Kidney (tissue), 22 donors: ENCODE measurements at places on chromosomes 3 and 15. TPM values are rescaled to one million over a fixed set of nuclear protein-coding genes. Genes with fewer than 3 reads are reported as not detected.

- H3K27me3 ChIP-seq, result no peaks in the 10 kb centered on the region
- no peak for DNase-seq
- H3K36me3 ChIP-seq, result no peaks in the 10 kb centered on the region
- H3K4me1 ChIP-seq, result no peaks in the 10 kb centered on the region
- H3K4me3 ChIP-seq, result no peak overlapping the region
These were observed 60.9 kb upstream of the DIPK2A start for GRCh38 chr3:143910756-143911155.

CPNE9 gene
- polyA plus RNA-seq, result 0.19 TPM

DNA sequence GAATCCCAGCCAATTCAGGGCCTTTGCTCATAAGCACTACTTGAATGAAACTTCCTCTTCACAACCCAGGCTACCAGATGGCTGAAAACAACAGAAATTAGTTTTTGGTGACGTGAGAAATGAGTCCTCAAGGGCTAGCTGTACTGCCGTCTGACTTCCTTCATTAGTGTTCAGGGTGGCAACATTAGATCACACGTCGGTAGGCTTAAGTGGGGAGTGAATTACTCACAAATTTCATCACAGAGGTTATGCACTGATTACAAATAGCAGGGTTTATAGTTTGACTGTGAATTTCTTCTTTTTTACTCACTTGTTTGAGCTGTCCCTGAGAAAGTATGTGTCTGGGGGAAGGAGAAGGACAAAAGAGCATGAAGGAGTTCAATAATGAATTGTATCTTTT lies 397.2 kb downstream of the GAP43 start:
- no peak overlapping the region for H3K27ac ChIP-seq
- H3K27me3 ChIP-seq, result no peaks in the 10 kb centered on the region
- no peaks in the 10 kb centered on the region for H3K36me3 ChIP-seq
- no peaks in the 10 kb centered on the region for H3K4me1 ChIP-seq

GRCh38 chr15:64755427-64755940 lies 19.9 kb downstream of the RBPMS2 start:
- no peaks in the 10 kb centered on the region for H3K36me3 ChIP-seq
- H3K27ac ChIP-seq, result no peak overlapping the region
- H3K4me1 ChIP-seq, result no peaks in the 10 kb centered on the region
- DNase-seq, result no peak
- H3K27me3 ChIP-seq, result no peaks in the 10 kb centered on the region

P2RY1 gene
- polyA plus RNA-seq, result 0.41 TPM

ATP13A5 gene
- polyA plus RNA-seq, result not detected

PPARG gene
- polyA plus RNA-seq, result 19.0 TPM

FBLN2 gene
- polyA plus RNA-seq, result 3.2 TPM

DNA sequence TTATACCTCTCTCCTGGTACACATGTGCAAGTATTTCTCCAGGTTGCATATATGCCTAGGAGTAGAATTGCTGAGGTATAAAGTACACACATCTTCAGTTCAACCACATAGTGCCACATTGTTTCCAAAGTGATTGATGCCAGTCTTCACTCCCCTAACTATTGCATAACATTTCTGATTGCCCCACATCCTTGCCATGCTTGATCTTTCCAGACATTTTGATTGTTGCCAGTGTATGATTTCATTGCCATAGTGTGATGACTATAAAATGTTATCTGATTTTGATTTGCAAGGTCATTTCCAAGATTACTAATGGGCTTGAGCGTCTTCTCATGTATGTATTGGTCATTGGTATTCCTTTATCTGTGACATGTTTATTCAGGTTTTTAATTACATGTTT lies 61.1 kb upstream of the MLF1 start:
- H3K27ac ChIP-seq, result no peak overlapping the region
- no peaks in the 10 kb centered on the region for H3K27me3 ChIP-seq

- no peak overlapping the region for H3K4me3 ChIP-seq
- H3K27ac ChIP-seq, result no peak overlapping the region
- H3K36me3 ChIP-seq, result no peaks in the 10 kb centered on the region
- H3K27me3 ChIP-seq, result no peaks in the 10 kb centered on the region
- no peak for DNase-seq
These were observed 66.3 kb upstream of the SLC6A6 start for GRCh38 chr3:14335774-14336748.

- H3K27ac ChIP-seq, result no peak overlapping the region
- H3K4me1 ChIP-seq, result no peaks in the 10 kb centered on the region
- H3K4me3 ChIP-seq, result no peak overlapping the region
- no peaks in the 10 kb centered on the region for H3K36me3 ChIP-seq
These were observed 34.2 kb upstream of the MTMR14 start for GRCh38 chr3:9615003-9615628.

GRCh38 chr3:86969500-86970189 lies 21.3 kb downstream of the VGLL3 start:
- H3K4me3 ChIP-seq, result no peak overlapping the region
- no peak overlapping the region for H3K27ac ChIP-seq

FBXW12 gene
- polyA plus RNA-seq, result not detected

DNA sequence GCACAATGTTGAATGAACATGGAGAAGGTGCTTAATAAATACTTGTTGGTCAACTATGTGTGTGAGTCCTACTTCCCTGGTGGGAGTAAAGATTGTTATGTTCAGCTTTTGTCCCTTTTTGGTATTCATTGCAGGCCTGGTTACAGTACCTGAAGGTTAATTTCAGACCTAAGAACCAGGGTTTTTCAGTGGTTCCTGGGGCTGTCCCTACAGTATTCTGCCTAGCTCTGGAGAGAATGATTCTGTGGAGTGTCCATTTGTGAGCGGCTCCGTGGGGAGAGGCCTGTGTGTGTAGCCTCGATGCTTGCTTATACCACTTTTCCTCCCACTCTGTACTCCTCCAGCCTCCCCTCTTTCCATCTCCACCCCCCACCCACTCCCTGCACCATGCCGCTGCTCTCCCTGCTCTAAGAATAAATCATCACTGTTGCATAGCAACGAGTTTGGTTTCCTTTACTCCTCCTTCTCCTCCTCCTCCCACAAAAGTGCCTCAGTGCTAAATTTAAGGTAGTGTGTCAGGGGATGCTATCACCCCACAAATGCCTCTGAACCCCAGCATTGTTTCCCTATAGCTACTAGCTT lies 150.6 kb upstream of the ROPN1 start:
- no peak overlapping the region for H3K27ac ChIP-seq
- H3K4me3 ChIP-seq, result no peak overlapping the region
- peak; percentile 39 for DNase-seq
- no peaks in the 10 kb centered on the region for H3K27me3 ChIP-seq
- H3K4me1 ChIP-seq, result peaks cover 5% of the 10 kb centered on the region

DNA sequence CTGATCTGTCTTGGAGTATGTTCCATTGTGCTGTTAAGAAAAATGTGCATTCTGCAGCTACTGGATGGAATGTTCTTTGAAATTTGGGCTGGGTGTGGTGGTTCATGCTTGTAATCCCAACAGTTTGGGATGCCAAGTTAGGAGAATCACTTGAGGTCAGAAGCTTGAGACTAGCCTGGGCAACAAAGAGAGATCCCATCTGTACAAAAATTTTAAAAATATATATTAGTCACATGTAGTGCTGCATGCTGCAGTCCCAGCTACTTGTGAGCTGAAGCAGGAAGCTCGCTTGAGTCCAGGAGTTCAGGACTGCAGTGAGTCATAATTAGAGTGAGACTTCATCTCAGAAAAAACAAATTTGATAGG lies 62.8 kb upstream of the PLSCR4 start:
- no peaks in the 10 kb centered on the region for H3K27me3 ChIP-seq
- H3K36me3 ChIP-seq, result no peaks in the 10 kb centered on the region
- no peaks in the 10 kb centered on the region for H3K4me1 ChIP-seq
- H3K4me3 ChIP-seq, result no peak overlapping the region
- DNase-seq, result no peak

GRCh38 chr3:112888381-112889085 lies 41.9 kb upstream of the CD200R1L start:
- DNase-seq, result no peak
- no peaks in the 10 kb centered on the region for H3K36me3 ChIP-seq
- H3K27me3 ChIP-seq, result no peaks in the 10 kb centered on the region
- H3K4me1 ChIP-seq, result no peaks in the 10 kb centered on the region

GRCh38 chr15:72086010-72086697 lies 31.8 kb downstream of the MYO9A start:
- no peaks in the 10 kb centered on the region for H3K4me1 ChIP-seq
- no peaks in the 10 kb centered on the region for H3K27me3 ChIP-seq
- no peak overlapping the region for H3K4me3 ChIP-seq
- no peaks in the 10 kb centered on the region for H3K36me3 ChIP-seq

- no peak overlapping the region for H3K27ac ChIP-seq
- H3K27me3 ChIP-seq, result no peaks in the 10 kb centered on the region
- no peak overlapping the region for H3K4me3 ChIP-seq
- no peak for DNase-seq
These were observed 24.8 kb upstream of the RIOX2 start for GRCh38 chr3:97996988-97997387.

DNA sequence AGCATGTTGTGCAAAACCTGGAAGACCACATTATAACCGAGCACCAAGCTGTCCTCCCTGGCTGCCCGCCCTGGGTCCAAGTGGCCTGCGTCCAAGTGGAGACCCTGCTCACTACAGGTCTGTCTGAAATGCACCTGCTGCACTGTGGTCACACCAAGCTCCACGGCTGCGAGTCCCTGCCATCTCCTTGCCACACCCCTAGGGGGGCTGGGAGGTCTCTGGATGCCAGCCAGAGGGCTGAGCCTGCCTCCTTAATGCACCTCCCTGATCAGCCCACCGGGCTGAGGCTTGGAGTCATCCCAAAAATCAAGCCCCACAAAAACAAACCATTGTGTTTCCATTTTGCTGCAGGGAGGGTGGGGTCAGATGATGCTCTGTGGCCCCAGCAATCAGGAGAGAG lies 187.1 kb downstream of the MEGF11 start:
- no peaks in the 10 kb centered on the region for H3K4me1 ChIP-seq
- no peak for DNase-seq
- H3K36me3 ChIP-seq, result no peaks in the 10 kb centered on the region
- H3K4me3 ChIP-seq, result no peak overlapping the region
